ENCODE measurements at places on chromosomes 3 and 15. TPM values are rescaled to one million over a fixed set of nuclear protein-coding genes. Genes with fewer than 3 reads are reported as not detected.

Gene HRG
- total RNA-seq = not detected

GRCh38 chr3:89155811-89156210 lies 48.4 kb downstream of the EPHA3 start:
- no peak for DNase-seq

Gene CAPN3
- total RNA-seq = 66.0 TPM

DNA sequence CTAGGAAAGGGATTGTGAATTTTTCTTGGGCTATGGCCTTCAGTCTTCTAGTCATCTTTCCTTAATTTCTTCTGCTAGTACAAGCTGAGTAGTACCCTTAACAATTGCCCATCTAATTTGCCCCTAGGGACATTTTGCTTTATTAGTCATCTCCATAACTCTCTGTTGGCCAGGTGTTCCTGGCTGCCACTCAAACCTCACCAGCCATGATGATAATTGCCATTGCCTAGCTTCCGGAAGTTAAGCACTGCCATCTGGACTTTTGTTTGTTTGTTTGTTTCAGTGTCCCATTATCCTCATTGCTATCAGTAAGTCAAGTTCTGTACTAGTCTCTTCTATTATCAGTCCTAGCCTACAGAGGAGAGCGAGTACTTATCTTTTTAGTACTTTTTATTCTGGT lies 36.6 kb upstream of the UBL7 start:
- no peak for DNase-seq

- no peak for DNase-seq
Measured at GRCh38 chr3:168684519-168684918, 588.8 kb upstream of the GOLIM4 start.

Gene ATP10A
- 11.7 TPM for total RNA-seq

Gene SLC28A1
- total RNA-seq = not detected

GRCh38 chr3:171835116-171835515 lies 8.0 kb upstream of the TMEM212 start:
- DNase-seq = no peak
